ENCODE measurements at places on chromosomes 3 and 15.

DNA sequence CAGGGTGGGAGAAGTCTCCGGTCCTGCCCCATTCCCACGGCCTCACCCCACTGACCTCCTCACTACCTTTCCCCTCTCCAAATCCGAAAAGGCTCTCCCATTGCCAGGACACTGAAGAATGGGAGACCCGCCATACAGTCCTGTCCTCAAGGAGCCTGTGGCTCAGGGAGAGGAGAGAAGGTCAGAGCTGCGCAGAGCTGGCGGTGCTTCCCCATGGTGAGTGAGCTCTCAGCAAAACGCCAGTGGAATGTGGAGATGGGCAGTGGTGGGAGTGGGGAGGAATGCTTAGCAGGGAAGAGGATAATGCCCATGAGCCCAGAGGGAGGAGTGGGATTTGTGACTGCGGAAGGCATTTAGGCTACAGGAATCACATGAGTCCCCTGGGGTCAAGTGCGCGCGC, 20.1 kb downstream of the FAM43A start:
- DNase-seq, result no peak

- DNase-seq, result no peak
Observed at GRCh38 chr3:16239086-16239770, 25.5 kb downstream of the DPH3 start.

- DNase-seq, result no peak
Observed at GRCh38 chr3:30826531-30826942, 67.9 kb downstream of the GADL1 start.

DNA sequence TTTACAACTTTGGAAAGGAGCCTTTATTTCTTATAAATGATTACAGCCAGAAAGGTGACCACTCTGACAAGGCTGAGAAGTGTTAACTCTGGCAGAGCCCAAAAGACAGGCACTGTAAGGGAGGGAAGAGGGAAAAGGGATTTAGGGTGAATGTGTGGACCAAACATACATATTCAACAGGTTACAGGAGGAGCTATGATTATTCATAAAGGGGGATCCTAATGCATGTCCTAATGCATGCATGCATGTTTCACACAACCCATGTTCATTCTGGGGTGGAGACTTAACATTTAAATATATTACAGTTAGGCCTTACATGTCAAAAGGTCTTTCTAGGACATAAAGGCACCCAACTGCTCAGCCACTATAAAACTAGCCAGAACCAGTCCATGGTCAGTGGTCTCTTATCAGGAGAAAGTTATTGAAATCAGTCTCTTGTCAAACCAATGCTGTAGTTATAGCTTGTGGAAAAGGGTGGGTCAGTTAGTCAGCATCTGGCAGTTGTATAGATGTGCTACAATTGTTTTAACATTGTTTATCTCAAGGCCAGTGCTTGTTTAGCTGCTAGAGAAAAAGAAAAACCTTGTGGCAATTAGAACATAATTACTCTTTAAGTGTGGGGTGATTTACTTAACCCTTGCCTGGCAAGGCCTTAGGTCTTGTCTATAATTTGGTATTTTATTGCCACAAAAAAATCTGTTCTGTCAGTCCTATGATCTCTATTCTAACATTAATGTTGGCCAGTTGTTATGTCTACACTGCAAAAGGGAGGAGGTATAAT, 77.5 kb downstream of the RAD18 start:
- no peak for DNase-seq

- DNase-seq, result no peak
Observed at GRCh38 chr3:105857601-105858000, 11.2 kb downstream of the CBLB start.

DNA sequence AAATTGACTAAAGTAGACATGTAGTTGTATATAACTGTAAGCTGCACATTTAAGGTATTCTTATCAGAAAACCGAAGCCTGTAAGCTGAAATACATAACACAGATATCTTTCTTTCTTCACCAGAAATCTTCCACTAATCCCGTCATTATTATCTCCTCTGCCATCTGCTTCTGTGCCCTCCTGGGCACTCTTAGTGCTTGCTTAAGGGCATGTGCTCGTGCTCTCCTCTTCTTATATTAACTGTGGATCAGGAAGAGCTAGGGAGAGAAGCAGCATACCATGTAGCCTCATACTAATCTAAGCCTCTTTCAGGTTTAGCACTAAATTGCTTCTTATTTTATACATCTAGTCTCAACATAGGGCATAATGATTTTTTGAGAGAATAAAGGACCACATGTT, 60.8 kb downstream of the RIOX2 start:
- DNase-seq, result no peak

GRCh38 chr3:32109256-32109655, 2.8 kb downstream of the GPD1L start:
- DNase-seq, result no peak

- peak; percentile 9 for DNase-seq
Observed at GRCh38 chr3:79140708-79141107, 627.1 kb downstream of the ROBO1 start.

DNA sequence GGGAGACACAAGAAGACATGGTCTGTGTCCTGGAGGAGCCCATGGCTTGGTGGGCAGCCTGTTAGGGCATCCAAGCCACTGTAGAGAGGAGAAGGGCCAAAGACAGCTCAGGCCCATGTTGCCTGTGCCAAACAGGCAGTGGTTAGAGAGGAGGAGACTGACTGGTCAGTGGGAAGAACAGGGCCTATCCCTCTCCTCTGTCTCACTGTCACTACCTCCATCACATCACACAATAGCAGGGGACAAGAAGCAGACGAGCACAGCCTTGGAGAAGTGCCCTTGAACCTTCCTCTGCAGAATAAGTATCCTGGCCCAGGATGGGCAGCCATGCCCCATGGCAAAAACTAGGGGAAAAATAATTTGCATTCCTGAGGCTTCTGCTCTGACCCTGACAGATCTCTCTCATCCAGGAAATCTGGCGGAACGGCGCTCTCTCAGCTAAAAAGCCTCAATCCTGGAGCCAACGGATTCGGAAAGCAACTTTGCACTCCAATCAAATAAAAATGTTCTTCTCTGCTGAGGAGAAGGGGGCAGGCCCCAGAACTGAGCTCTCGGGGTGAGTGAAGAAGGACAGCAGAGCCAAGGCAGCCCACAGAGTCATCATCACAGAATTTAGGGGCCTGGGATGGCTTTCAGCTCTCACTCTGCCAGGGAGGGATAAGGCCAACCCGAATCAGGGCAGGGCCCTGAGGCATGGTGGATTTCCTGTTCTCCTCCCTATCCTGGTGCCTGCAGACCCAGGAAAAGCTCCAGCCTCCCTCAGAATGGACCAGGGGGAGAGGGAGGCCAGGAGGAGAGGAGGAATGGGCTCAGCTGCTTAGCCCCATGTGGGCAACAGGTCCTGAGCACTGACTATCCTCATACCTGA, 1.6 kb downstream of the SHF start:
- no peak for DNase-seq

DNA sequence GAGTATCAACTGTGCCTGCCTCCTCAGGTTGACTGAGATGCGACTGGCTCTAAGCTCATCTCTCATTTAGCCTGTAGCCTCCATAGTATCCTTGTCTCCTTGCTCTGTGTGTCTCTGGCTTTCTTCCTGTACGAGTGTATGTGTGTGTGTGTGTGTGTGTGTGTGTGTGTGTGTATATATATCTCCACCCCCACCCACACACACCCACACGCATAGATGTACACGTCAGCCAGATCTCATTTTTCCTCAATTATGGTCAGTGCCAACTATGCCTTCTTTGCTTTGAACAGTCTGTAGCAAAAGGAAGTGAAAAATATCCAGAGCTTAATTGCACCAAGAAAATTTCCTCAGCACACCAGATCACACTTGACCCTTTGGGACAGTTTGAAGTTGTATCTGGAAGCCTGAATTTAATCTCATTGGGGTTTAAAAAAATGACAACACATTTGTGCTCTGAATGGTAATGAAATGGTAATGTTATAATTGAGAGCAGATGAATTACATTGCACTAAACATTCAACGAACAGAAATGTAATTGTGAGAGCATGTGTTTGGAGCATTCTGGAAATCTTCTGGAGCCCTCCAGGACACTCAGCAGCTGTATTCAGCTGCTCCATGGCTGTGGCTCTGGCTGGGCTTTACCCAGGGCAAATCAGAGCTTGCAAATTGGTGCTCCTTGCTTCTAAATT, 63.6 kb downstream of the RYR3 start:
- DNase-seq, result no peak

- no peak for DNase-seq
Observed at GRCh38 chr3:51931756-51932155, 9.9 kb downstream of the RRP9 start.

GRCh38 chr3:11185564-11186317, 31.4 kb downstream of the HRH1 start:
- DNase-seq, result peak; percentile 83

DNA sequence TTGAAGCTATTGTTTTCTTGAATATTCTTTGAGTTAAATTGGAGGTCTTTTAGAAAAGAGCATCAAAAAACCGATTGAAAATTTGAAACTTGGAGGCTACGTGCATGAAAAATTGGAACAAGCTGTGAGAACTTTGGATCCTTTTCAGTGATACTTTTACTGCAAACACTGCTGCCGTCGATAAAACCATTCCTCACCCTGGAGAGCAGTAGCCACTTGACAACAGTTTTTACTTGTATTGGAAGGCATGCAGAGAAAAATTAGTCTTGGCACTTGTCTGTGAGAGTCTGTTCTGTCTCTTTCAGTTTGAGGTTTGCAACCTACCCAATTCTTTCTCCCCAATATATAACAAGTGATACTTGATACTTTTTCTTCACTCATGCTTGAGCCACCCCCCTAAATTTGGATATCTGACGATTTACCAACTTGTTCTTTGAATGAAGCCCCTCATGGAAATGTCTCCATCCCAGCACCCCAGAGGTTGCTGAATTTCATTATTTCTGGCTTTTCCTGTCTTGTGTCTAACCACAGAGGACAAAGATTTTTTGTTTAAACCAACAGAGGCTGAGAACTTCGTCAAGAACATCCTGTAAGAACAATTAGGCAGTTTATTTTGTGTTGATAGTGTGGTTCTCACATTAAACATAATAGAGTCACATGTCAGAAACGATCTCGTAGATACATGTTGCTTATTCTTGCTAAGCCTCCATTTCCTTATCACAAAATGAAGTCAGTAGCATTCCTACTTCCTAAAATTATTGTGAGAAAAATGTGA, 307.3 kb upstream of the PLSCR5 start:
- no peak for DNase-seq

DNA sequence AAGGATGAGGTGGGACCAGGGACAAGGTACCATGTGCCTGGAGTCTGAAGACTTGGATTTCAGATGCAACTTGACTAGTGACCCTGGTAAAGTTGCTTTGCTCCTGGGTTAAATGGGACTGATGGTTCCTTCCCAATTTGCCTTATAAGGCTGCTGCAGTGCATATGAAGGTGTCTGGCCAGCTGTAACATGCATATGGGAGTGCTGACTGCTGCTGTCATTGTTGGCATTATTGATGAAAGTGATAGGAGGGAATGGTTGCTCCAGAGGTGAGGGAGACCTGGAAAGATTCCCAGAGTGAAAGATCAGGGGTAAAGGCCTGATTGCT, 20.5 kb downstream of the CYP8B1 start:
- DNase-seq, result no peak

- no peak for DNase-seq
Observed at GRCh38 chr15:58066042-58066867, 744 bp upstream of the ALDH1A2 start.

DNA sequence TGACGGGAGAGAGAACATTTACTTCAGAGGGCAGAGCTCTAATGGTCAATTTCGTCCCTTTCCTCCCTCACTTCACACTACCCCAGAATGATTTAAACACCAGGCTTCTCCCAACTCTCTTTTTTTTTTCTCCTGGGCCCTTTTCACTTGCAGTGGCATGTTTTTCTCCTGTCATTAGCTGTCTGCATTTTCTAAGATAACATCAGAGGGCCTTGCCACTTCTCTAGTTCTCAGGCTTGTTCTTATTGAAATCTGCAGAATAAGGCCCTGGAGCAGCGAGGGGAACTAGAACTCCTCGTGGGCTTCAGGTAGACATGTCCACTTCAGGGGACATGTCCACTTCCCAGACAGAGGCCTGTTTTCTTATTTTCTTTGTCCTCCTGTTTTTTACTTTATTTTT, 514.4 kb upstream of the TBL1XR1 start:
- no peak for DNase-seq

GRCh38 chr3:66019896-66020295, 18.8 kb downstream of the MAGI1 start:
- DNase-seq, result no peak

GRCh38 chr3:66418475-66418931, 82.3 kb downstream of the LRIG1 start:
- no peak for DNase-seq

DNA sequence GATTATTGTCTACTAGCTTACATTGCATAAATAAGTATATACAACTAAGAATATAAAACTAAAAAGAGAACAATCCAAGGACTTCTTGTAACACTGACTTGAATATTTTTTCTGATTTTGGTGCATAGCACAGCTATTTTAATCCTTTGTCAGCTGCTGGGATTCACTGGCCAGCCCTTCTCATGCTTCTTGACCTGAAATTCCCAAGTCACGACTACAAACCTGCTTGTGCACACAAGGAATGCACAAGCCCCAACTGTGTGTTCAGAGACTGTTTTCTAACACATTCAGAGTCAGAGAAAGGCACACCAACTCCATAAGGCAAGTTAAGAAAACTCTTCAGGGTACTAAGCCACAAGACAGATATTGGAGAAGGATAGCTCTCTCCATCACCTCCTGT, 80.9 kb downstream of the TNIK start:
- DNase-seq, result no peak

DNA sequence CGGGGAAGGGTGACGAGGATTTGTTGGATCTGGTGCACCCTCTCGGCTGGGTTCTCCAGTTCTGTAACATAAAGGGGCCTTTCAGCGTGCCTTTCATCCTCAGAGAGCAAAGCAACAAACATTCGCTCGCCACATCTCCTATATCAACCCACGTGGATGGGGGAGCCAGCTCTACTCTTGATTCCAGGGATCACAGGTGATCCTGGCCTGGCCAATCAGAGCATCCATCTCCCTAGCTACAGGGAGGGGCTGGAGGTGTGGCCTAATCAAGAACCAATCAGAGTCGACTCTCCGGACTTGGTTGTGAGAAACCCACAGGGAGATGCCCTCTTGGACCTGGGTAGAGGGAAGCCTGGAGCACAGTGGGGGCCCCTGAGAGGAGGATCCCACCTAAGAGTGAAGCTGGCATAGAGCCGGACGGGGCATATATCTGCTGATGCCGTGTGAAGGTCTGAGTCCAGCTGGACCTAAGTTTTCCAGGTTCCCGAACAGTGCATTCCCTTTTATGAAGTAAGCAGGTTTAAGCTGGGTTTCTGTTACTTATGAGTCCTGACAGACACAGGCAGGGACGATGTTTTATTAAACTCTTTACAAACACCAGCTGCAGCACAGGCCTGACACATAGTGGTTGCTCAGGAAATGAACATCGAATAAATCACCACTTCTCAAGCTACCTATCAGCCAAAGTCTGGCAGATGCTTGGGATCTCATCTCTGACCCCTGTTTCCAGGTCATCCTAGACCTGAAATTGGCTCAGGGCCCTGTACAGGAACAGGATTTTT, 50.7 kb upstream of the RAD18 start:
- no peak for DNase-seq

- no peak for DNase-seq
Observed at GRCh38 chr3:29451920-29452319, 171.0 kb downstream of the RBMS3 start.
